ENCODE measurements at places on chromosomes 13 and 19. TPM values are rescaled to one million over a fixed set of nuclear protein-coding genes. Genes with fewer than 3 reads are reported as not detected.

Gene CYP4F2
- not detected for total RNA-seq

Gene MED16
- total RNA-seq = 70.6 TPM

Gene OR7A10
- total RNA-seq = not detected

Gene C19orf85
- total RNA-seq = not detected

Gene MCEMP1
- total RNA-seq = not detected

Gene ZNF442
- 13.2 TPM for total RNA-seq

Gene PTH2
- not detected for total RNA-seq

Gene ELANE
- total RNA-seq = 6.4 TPM

Gene SYDE1
- total RNA-seq = 23.3 TPM

Gene ZIC5
- 10.4 TPM for total RNA-seq

Gene SIGLECL1
- not detected for total RNA-seq

Gene CLC
- total RNA-seq = not detected

Gene ERICH4
- not detected for total RNA-seq

Gene PLEKHA4
- total RNA-seq = 10.8 TPM

Gene MIR17HG
- 14.5 TPM for total RNA-seq

Gene SLC8A2
- 16.1 TPM for total RNA-seq

Gene CCNE1
- 4.8 TPM for total RNA-seq

Gene EMC10
- total RNA-seq = 88.8 TPM

Gene SERPINE3
- 9.9 TPM for total RNA-seq

Gene SMAD9
- total RNA-seq = 43.2 TPM

Gene PROZ
- not detected for total RNA-seq
